ENCODE measurements at places on chromosomes 7 and 10.

DNA sequence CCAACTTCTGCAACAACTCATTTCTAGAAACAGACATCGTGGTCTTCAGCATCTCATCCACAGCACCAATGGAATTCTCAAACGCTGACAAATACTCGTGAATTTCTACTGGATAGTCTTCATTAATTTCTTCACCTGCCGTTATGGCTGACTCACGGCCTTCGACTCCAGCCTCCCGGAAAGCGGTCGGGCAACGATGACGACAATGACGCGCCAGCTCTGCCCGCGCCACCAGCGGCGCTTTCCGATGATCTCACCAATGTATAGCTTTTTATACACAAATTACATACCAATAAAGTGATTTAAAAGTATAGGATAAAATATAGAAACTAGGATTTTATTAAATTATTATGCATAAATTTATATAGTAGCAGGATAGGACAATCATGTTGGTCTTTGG, 65.7 kb downstream of the CCDC7 start:
- no peak for DNase-seq

DNA sequence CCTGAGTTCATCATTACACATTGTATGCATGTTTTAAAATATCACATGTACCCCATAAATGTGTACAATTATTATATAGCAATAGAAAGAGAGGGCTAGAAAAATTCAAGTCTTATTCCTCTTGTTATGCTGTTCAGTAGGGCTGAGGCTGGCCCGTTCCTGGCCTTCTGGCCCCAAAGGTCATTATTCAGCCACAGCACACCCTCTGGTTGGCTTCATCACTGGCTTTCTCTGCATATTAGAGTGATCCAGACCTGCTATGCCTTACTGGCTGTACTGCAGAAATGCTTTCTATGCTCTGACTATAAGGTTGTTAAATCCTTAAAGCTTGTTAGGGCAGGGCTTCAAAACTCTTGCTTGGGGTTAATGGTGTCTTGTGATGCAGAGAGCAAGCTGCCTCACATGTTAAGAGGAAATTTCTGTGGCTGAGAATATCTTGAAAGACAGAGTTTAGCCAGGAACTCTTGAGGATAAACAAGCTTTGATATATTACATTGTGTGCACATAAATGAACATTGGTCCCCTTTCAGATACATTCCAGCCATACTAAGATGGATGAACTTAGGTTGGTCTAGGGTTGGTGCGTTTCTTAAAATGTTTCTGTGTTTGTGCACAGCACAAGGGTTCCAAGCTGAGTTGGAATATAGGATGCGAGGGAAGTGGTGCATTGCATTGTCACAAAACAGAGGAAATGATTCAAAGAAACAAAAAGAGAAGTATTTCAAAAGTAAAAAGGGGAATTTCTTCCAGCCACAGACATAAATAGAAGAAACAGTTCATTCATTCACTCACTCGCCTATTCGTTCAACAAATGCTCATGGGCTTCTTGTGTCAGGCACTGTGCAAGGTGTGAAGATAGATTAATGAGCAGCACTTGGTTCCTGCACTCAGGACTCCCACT, 61.6 kb upstream of the WDR11 start:
- no peak for DNase-seq

- DNase-seq = no peak
Observed at GRCh38 chr10:71933651-71934050, 30.5 kb upstream of the CHST3 start.

DNA sequence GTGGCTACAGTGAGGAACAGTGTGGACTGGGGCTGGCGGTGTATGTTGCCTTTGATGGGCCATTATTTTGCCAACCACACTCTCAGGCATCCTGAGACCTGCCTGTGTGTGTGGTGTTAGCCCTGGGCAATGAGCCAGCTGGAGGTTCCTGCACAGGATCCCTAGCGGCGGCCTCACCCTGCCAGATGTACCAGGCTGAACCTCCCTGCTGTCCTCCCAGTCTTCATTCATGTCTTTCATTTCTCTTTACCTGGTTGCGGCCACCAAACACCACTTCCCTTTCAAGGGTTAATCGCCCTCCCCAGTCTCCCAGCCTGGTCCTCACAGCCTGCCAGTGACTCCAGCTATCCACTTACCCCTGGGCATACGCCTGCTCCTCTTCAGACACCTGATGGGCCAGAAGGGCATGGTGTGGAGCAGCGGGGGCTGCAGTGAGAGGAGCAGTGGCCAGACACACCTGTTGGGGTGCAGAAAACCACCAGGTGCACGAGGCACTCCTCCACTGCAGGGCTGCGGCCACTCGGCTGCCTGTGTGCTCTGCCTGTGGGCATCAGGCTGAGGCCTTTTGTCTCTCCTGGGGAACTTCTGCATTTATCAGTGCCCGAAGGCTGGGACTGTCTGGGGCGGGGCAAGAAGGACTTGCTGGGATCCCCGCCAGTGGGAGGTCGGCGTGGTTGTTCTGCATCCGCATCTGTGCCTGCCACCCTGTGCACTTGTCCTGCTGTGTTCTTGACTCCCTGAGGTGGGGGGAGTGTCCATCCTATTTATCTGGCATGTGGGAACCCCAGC, 111.6 kb downstream of the ARHGAP22 start:
- no peak for DNase-seq

DNA sequence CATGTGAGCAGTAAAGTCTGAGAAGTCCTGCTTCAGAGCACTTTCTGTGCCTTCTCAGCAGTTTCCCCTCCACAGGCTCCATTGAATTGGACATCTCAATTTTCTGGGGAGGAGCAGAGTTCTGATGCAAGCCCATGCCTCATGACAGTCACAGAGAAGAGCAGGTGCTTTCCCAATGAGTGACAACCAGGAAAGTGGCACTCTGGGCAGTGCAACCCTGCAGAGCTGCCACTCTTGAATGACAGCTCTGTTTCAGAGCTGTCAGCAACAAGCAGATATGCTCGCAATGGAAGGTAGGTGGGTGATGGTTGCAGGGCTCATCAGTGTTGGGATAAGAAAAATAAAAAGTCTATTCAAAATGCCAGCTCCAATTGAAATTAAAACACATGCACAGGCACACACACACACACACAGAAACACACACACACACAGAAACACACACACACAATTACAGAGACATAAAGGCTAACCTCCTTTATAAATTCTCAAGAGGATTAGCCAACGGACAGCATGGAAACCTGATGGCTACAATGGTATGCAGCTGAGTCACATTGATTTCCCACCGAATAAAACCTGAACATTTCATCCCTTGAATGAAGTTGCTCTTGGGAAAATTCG, 50.5 kb downstream of the C10orf67 start:
- DNase-seq = no peak

DNA sequence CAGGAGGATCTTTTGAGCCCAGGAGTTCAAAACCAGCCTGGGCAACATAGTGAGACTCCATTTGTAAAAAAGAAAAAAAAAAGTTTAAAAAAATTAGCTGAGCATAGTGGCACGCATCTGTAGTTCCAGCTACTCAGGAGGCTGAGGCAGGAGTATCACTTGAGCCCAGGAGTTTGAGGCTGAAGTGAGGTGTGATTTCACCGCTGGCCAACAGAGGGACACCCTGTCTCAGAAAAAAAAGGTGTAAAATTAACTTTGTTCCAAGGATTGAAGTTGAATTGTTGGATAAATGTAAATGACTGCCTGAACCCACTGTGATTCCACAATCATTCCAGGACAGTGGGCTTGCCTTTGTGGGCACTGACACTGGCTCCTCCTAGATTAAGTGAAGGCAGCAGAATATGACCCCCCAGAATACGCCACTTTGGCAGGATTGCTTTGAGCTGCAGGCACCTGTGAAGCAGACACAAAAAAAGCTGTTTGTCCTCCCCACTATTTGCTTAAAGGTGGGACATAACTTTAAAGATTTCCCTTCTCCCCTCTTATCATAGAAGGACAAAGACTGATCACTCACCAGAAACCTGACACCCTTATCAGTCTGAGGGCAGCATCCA, 57.2 kb upstream of the FOXI2 start:
- no peak for DNase-seq

- DNase-seq = no peak
Observed at GRCh38 chr7:110835218-110835617, 255.7 kb upstream of the LRRN3 start.

- no peak for DNase-seq
Observed at GRCh38 chr7:44819292-44819691, 22.8 kb downstream of the PPIA start.

DNA sequence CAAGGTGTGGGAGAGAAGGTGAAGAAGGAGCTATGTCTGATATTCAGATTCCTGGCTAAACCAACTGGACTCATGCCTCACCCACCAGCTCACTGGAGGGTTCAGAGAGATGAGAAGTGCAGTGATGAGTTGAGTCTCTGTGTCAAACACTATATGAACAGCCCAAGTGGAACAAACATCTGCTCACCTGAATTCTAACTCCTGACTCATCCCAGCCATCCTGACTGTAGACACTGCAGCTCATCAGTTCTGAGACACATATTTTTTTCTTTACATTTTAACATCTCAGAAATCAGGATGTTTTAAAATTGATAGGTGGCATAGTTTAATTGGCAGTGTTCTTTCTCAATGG, 27.3 kb downstream of the GSDME start:
- no peak for DNase-seq

- no peak for DNase-seq
Observed at GRCh38 chr7:106384373-106384772, 99.6 kb upstream of the NAMPT start.

DNA sequence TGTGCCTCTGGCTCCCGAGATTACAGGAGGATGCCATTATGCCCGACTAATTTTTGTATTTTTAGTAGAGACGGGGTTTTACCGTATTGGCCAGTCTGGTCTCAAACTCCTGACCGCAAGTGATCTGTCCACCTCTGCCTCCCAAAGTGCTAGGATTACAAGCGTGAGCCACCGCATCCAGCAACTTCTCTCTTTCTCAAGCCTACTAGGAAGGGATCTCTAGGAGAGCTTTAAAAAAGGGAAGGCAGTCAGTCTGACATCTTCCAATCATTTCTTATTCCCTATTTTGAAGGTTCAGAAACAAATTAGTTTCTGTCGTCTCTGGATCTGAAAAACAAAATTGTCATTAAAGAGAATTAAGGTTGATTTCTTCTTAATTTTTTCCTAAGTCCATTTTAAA, 2.5 kb upstream of the TMEM26 start:
- DNase-seq = no peak

GRCh38 chr7:98758157-98758556, 111.7 kb downstream of the TMEM130 start:
- no peak for DNase-seq

DNA sequence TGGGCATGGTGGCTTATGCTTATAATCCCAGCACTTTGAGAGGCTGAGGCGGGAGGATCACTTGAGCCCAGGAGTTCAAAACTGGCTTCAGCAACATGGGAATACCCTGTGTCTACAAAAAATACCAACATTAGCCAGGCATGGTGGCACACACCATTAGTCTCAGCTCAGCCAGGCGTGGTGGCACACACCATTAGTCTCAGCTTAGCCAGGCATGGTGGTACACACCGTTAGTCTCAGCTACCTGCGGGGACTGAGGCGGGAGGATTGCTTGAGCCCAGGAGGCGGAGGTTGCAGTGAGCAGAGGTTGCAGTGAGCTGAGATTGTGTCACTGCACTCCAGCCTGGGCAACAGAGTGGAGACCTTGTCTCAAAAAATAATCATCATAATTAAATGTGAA, 9.0 kb downstream of the LRRC27 start:
- DNase-seq = no peak

GRCh38 chr7:108049962-108050361, 47.0 kb upstream of the LAMB1 start:
- DNase-seq = no peak

Measured in cerebellar nuclear complex (tissue), 1 donor.